ENCODE measurements at places on chromosomes 11 and 22.

- DNase-seq, result no peak
Measured at GRCh38 chr11:120482149-120482548, 29.4 kb upstream of the GRIK4 start.

GRCh38 chr11:5280582-5281102, 10.9 kb upstream of the HBE1 start:
- DNase-seq, result no peak

GRCh38 chr11:65002706-65003105, 5.9 kb upstream of the BATF2 start:
- DNase-seq, result no peak

DNA sequence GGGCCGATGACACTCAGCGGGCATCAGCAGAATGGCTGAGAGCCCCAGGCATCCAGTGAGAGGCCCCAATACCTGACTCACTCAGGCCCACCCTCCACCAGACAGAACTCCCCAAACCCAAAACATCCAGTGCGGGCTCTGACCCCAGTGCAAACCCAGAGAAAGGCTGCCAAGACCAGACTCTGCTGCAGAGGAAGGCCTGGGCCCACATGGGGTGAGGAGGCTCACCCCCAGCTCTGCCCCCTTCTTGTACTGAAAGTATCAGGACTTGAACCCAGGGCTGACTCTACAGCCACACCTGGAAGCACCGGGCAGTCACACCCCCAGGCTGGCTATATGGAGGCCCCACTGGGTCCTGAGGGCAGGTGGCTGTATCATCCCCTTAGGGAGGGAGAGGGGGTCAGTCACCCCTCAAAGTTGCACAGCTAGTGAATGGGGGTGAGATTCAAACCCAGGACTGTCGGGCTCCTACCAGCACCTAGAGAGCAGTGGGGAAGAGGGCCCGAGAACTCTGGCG, 49.3 kb downstream of the IGLL1 start:
- no peak for DNase-seq

DNA sequence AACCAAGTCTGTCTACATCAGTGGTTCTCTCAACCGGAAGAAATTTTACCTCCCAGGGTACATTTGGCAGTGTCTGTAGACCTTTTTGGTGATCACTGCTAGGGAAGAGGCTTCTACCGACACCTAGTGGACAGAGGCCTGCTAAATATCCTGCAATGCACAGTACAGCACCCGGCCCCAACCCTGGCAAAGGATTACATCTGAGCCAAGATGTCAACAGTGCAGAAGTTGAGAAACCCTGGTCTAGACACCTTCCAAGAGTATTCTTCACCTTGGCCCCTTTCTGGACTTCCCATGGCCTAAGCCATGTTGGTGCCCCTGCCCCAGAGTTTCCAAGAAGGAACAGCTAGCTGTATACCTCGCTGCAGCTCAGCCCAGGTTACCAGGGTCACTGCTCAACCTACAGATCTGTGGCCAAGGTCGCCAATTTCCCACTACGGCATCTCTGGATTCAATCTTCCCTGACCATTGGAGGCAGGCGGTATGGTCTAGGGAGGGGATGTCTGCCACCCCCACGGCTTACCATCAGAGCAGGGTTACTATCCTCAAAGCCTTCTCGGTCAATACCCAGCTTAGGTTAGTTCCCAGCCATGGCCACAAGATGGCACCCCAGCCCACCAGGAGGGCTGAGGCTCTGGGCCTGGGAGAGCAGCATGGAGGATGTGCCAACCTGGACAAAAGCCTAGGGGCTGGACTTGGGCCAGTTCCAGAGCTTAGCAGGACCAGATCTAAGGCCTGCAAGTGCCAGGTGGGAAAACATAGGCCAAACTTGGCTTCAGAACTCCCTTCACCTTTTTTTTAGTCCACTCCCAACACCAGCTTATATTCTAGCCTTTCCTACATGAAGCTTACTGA, 3.7 kb upstream of the KCNC1 start:
- DNase-seq, result peak; percentile 12

DNA sequence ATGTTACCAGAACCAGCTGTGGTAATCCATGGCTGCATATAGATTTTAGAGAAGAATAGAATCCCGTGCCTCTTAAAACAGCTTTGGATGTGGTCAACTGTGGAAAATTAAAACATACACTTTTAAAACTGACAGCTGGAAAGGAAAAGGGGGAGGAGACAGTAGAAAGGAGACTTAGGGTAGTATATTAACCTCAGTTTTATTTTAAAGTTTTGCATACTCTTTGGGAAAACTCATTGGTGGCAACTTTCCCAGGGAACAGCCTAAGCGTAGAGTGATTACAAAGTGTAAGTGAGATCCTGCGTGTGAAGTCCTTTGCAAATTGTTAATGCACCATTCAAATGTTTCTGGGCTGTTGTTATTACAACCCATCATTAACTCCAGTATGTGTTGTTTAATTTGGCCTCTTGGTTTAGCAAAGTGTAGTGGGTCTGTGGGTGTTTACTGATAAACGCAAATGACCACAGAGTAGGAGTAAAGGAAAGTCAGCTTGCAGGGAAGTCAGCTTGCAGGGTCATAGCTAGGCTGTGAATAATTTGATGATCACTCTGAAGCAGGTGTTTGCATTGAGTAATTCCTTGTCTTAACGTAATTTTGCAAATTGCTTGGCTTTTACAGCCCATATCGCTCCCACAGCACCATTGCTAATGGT, 88.0 kb upstream of the DBX1 start:
- DNase-seq, result no peak

DNA sequence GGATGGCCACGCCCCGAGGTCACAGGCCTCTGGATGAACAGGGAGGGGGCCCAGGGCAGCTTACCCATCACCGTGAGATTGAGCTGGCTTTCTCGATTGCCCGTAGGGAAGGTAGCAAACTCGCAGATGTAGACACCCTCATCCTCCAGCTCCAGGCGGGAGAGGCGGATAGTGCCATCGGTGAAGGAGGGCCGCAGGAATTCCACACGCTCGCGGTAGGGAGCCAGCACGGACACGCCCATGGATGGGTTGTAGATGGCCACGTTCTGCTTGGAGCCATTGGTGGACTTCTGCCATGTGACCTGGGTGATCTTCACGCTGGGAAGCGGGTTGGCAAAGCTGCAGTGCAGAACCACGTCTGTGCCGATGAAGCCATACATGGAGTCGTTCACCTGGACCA, 50.6 kb downstream of the NECTIN1 start:
- no peak for DNase-seq

- no peak for DNase-seq
Measured at GRCh38 chr11:116700586-116701220, 72.1 kb downstream of the BUD13 start.

- DNase-seq, result no peak
Measured at GRCh38 chr22:47396105-47396504, 633.7 kb downstream of the TBC1D22A start.

DNA sequence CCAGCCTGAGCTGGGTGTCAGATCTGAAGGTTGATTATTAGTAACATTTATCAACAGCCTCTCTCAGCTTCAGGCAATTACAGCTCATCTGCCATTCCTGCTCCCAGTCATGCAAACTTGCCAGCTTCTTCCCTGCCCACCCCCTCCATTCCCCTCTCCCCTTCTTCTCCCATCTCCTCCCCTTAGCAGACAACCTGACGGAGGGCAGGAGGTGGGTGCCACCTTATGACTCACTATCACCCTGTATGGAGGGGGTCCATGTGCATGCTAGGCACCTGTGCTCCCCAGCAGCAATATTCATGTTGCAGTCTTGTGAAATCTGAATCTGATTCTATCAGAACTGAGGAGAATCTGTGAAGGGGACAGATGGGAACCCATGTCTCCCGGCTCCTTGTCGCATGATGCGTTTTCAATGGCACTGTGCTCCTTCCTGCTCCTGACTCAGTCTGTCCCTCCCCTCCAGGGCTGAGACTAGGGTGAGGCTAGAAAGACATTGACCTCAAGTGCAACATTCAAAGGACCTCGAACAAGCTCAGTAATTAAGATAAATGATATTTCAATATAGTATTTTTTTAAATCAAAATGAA, 46.3 kb upstream of the TUB start:
- DNase-seq, result no peak

DNA sequence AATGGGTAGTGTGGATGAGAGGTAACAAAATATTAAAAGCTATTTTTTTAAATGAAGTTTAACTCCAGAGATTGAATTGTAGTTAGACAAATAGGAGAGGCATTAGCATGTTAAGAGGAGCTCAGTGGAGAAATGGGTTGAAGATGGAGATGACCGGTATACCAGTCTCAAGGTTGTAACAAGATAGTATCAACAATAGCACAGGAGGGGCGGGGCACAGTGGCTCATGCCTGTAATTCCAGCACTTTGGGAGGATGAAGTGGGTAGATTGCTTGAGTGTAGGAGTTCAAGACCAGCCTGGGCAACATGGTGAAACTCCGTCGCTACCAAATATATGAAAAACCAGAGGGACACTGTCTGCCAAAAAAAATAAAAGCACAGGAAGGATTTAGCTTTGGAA, 6.0 kb upstream of the ANKRD42 start:
- no peak for DNase-seq

DNA sequence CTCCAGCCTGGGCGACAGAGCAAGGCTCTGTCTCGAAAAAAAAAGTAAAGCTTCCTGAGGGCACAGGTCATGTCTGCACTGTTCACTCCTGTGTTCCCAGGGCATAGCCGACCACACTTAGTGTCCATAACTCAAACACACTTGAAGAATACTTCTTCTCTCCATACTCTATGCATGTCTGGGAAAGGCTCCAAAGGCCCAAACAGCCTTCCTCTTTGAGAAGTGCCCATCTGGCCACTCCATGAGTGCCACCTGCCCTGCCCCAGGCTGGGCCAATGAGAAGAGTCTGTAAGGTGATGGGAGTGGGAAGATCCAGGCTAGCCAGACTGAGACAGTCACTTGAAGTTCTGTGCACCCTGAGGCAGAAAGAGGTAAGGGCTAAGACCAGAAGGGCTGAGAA, 24.7 kb downstream of the DGCR2 start:
- no peak for DNase-seq

- DNase-seq, result no peak
Measured at GRCh38 chr22:39026509-39027150, 5.7 kb downstream of the APOBEC3D start.

GRCh38 chr11:117226388-117227385, 5.2 kb downstream of the PCSK7 start:
- no peak for DNase-seq

- DNase-seq, result no peak
Measured at GRCh38 chr22:46107753-46108563, 42.4 kb upstream of the PPARA start.

DNA sequence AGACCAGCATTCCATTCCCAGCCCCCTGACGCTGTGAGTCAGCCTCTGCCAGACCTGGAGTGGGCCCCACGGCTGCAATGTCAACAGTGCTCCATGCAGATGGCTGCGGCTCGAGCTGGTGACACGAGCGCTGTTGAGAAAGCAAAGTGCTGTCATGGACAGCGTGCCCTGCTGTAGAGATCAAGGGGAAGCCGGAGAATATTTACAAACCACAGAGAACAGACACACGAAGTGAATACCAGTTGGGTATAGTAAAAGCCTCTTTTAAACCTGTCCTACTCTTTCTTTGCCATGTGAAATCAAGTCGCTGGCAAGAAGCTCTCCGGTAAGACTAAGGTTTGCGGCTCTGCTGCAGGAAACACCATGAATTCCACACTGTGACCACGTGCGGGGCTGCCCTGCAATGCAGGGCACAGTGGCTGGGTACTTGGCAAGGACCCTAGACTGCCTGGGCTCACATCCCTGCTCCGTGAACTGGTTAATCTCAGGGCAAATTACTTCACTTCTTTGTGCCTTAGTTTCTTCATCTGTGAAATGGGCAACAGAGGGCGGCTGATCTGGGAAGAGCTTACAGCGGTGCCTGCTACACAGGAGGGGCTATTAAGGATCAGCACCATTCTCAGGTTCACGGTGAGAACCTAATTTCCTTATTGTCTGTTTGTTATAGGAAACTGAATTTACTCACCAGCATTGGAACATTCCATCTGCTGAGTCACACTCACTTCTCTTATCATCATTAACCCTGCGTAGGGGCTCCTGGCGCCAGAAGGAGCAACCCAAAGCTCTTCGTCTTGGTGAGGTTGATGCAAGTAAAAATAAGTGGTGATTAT, 27.8 kb upstream of the ELFN2 start:
- no peak for DNase-seq

DNA sequence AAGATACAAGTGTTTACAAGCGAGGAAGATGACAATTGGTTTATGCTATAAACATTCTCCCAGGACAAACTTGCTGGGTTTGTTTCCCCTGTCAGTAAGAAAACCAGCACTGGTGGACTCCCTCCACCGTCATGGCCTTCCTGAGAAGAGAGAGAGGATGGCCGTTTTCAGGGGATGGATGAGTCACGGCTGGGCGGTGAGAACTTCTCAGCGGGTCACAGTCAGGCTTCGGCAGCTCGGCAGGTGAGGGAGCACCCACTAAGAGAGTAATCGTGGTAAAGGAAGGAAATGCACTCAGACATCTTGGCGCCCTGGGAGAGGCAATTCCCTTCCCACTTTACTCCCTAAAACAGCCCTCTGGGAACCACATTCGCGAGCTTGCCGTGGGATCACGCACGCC, 83.9 kb downstream of the NCAM1 start:
- DNase-seq, result no peak

DNA sequence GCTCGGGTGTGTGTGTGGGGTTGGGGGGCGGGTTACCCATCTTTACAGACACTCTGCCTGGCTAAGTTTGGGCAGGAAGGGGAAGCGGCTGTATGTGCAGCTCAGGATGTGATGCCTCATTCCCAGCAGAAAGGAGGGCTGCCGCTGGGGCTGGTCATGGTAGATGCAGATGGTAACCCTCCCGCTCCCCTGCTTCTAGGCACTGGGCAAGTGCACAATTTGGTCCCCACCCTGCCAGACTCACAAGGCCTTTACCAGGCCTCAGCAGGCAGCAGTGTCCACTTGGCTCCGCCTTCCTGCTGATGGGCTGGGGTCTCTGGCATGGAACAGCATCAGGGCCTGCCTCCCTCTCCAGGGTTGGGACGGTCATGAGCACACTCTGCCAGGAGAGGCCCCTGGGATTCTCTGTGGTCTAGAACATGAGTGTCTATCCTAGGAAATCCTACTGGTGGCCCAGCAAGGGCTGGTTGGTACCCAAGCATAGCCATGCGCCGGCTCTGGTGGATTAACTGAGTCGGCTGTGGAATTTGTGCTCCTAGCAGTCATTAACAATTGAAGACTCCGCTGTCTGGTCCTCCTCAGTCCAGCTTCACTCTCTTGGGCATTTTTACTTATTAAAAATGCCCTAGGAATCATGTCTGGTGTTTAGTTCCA, 4.2 kb downstream of the LMO1 start:
- no peak for DNase-seq

Measured in stimulated activated CD8-positive, alpha-beta memory T cell treated with anti-CD3 and anti-CD28 coated beads, Interleukin-4, amount 100 ng/mL, for 1 hour (primary cell).